Psoas muscle (tissue), 8 donors: ENCODE measurements at places on chromosomes 7 and 10. TPM values are rescaled to one million over a fixed set of nuclear protein-coding genes. Genes with fewer than 3 reads are reported as not detected.

The PNLIP gene
- total RNA-seq = 0.15 TPM

The PPP1R17 gene
- total RNA-seq = not detected

The WNT16 gene
- not detected for total RNA-seq

The LRIT1 gene
- not detected for total RNA-seq

The CNPY1 gene
- not detected for total RNA-seq

The TEX47 gene
- total RNA-seq = not detected
